ENCODE measurements at places on chromosomes 7 and 10. TPM values are rescaled to one million over a fixed set of nuclear protein-coding genes. Genes with fewer than 3 reads are reported as not detected.

The DMBT1 gene
- 0.11 TPM for total RNA-seq

The MACROH2A2 gene
- total RNA-seq: 52.3 TPM

The PLEKHS1 gene
- 0.11 TPM for total RNA-seq

The CLDN4 gene
- 0.20 TPM for total RNA-seq

The PNLIPRP3 gene
- total RNA-seq: not detected

The LIPN gene
- 0.30 TPM for total RNA-seq

The BET1 gene
- 40.9 TPM for total RNA-seq

The ABCB1 gene
- 39.2 TPM for total RNA-seq

The ASB10 gene
- not detected for total RNA-seq

The CCDC7 gene
- 84.1 TPM for total RNA-seq

The ZNF775 gene
- 11.6 TPM for total RNA-seq

The RNF148 gene
- total RNA-seq: 1.6 TPM

The GSTK1 gene
- 58.2 TPM for total RNA-seq

The ZNF783 gene
- 17.2 TPM for total RNA-seq
